HTR-8/SVneo (cell line): ENCODE measurements at places on chromosomes 6 and 20.

DNA sequence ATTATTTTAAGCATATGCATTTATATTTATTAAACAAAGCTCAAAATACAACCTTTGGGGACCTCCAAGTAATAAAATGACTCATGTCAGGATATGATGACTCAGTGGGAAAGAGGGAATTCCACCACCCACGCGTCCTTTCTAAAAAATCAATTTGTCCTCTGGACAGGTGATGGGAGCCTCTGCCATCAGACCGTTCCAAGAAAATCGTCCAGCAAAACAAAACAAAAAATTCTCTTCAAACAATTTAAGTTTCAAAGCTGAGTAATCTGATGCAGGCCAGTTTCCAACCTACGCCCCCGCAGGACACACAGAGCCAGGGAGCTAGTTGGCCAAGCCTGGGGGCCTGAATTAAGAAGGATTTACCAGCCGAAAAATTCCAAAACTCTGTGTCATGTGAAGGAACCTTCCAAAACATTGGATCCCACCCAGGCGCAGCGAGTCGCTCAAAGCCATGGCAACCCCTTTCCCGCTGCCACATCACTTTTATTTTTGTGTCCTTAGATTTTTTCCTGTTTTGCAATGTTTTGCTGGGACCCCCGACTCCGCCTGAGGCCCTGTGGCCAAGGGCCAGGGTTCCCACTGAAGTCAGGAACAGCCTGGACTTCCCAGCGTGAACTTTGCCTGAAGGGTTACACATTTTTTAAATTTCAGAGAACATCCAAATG lies 95.3 kb downstream of the NFATC2 start:
- peak; percentile 98 for DNase-seq

DNA sequence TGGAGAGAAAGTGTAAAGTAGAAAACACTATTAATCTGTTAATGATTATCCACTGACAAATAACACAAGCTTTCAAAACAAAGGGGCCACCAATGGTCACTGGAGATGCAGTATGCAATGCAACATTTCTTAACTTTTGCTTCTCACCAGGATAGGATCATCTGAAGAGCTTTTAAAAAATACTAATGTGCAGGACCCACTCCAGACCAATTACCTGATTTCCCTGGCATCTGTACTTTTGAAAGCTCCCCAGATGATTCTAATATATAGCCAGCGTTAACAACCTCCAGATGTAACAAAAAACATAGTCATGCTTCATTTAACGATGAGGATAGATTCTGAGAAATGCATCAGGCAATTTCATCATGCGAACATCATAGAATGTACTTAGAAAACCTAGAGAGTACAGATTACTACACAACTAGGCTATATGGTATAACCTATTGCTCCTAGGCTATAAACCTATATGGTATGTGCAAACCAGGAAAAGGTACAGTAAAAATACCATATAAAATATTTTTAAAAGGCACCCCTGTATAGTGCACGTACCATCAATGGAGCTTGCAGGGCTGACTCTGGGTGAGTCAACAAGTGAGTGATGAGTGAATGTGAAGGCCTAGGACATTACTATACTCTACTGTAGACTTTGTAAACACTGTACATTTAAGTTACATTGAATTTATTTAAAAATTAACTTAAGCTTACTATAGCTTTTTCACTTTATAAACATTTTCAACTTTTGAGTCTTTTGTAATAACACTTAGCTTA lies 69.2 kb downstream of the ATG5 start:
- DNase-seq = no peak

DNA sequence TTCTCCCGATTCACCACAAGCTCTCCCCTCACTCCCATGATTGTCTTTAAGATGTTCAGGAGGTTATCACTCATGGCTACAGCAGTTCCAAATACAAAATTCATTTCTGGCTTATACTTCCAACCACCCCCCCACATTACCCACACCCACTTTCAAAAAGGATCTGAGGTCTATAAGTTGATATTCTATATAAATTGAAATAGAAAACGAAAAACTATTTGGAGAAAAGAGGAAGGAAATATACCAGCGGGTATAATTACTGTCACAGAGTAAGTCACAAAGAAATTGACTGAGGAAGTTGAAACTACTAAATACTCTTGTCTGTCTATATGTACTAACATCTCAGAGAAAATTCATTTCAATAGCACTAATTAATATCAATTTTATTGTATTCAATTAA lies 112.7 kb upstream of the TNFAIP3 start:
- no peak for DNase-seq

DNA sequence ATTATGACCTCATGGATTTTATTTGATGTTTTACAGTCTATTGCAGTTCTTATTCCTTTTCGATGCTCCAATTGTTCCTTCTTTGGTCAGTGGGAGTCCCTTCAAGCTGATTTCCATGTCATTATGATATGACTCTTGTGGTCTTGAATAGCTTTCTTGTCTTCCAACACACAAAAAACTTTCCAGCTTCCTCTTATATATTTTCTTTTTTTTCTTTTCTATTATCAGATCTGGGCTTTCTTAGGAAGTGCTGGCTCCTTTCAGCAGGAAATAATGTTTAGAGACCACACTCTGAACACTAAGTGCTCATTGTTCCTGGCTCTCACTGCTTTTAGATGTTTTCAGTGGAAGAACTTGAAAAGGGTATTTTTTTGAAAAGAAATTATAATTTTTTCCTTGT lies 3.1 kb upstream of the SLC17A1 start:
- DNase-seq = no peak

DNA sequence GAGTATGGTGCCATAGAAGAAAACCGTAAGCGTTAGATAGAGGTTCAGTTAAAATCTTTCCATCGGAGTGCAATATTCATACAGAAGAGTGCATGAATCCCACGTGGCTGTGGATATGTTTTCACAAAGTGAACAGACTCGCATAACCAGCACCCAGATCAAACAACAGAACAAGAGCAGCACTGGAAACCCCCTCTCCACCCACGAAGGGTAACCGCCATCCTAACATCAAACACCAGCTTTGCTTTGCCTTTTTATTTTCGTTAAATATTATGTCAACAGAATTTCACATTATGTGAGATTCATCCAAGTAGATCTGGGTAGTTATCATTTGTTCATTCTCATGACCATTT lies 4.7 kb downstream of the GTSF1L start:
- no peak for DNase-seq

- DNase-seq = peak; percentile 59
These were observed 51.7 kb downstream of the MOCS1 start for GRCh38 chr6:39882531-39882899.

DNA sequence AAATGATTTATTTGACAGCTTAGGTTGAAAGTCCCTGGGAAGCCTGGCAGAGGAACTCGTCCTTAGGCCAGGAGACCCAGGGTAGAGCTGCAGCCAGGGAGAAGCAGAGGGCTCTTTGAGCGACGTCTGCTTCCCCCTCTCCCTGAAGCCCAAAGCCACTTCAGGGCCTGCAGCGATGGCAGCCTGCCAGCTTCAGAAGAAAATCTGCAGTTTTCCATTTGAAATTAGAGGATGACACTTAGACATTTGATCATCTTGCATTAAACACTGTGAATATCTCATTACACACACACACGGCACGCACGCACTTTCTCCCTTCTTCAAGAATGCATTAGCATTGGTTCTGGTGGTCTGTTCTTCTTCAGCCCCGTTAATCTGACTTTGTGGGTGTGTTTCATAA lies 96.5 kb downstream of the PLEKHG1 start:
- DNase-seq = no peak

- DNase-seq = no peak
These were observed 660.1 kb upstream of the NRSN1 start for GRCh38 chr6:23465912-23466311.

DNA sequence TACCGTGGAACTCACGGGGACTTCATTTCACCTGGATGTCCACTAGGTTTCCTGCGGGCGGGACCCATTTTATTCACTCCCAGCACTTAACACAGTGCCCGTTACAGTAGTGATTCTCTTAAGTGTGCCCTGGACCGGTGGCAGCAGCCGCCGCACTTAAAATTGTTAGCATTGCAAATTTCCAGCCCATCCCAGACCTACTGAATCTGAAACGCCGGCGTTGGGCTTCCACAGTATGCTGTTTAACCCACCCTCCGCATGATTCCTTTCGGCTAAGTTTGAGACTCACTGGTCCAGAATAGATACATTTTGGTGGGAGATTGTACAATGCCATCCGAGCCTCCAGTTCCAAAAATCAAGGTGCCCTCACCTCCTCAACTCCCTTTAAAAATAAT lies 967 bp downstream of the SMPDL3A start:
- no peak for DNase-seq

GRCh38 chr6:96582436-96582835 lies 19.5 kb downstream of the FHL5 start:
- no peak for DNase-seq

- DNase-seq = no peak
These were observed 35.7 kb downstream of the RAB44 start for GRCh38 chr6:36733300-36733699.

DNA sequence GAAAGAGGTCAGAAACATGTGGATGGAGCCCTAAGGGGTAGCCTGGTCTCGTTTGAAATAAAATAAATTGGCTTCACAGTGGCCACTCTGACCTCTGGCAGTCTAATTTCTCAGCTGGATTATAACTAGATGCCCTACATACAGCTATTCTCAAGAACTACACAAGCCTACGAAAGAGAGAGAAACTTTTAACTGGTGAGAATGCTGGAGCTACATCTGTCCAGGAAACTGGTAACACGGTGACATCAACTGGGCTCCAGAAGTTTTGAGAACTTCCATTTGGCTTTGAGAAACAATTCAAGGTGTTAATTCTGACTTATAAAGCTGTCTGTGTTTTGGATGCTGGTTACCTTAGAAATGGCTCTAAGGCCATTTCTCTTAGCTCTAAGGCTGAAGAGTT lies 187.3 kb upstream of the TENT5A start:
- DNase-seq = no peak

GRCh38 chr6:81816380-81816779 lies 63.9 kb upstream of the TENT5A start:
- no peak for DNase-seq

DNA sequence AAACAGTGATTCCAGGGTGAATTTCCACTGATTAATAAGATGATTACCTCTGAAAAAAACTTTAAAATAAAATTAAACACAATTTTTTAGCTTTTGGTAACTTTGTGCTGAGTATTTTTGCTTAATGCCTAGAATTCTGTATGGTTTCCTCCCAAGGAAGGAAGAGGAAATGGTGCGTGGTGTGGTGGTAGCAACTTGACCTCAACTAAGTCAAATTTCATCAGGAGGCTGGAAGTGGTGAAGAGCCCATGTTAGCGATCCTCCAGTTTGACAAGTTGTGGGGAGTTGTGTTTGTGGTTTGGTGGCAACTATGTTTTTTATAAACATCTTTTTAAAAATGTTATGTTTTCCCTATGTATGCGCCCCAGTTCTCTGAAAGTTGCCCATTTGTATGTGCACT lies 5.0 kb upstream of the RTF2 start:
- no peak for DNase-seq

GRCh38 chr20:34907616-34908469 lies 31.4 kb downstream of the ACSS2 start:
- DNase-seq = peak; percentile 89
